ENCODE measurements at places on chromosomes 5 and 9. TPM values are rescaled to one million over a fixed set of nuclear protein-coding genes. Genes with fewer than 3 reads are reported as not detected.

Gene NTRK2
- 1.8 TPM for polyA plus RNA-seq

GRCh38 chr5:154829181-154829588 is 21.2 kb downstream of the FAXDC2 start:
- H3K4me1 ChIP-seq: no peaks in the 10 kb centered on the region
- DNase-seq: no peak
- no peaks in the 10 kb centered on the region for H3K27me3 ChIP-seq
- H3K36me3 ChIP-seq: peaks cover 23% of the 10 kb centered on the region
- H3K4me3 ChIP-seq: no peak overlapping the region

- DNase-seq: no peak
- no peaks in the 10 kb centered on the region for H3K36me3 ChIP-seq
- no peak overlapping the region for H3K4me3 ChIP-seq
Measured at GRCh38 chr9:116721944-116722343, 34.8 kb downstream of the TRIM32 start.

DNA sequence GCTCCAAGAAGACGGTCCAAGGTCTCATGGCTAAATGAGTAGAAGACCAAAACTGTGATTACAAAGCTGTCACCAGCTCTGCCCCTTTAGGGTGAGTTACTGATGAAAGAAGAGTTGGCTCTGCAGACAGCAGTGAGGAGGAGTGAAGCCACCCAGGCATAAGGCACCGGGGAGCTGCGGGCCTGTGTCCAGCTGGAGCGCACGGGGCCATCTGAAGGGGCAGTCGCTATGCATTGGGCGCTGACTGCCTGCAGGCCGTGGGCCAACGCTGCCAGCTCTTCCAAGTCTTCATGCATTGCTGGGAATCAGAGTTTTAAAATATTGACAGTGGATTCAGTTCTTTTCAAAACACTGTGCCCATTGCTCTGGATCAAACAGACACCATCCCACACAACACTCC is 70.3 kb downstream of the DAPK1 start:
- peaks cover 9% of the 10 kb centered on the region for H3K4me1 ChIP-seq
- H3K27ac ChIP-seq: no peak overlapping the region
- no peak for DNase-seq
- H3K27me3 ChIP-seq: no peaks in the 10 kb centered on the region
- no peak overlapping the region for H3K4me3 ChIP-seq

GRCh38 chr5:148965511-148966265 is 97.2 kb downstream of the SH3TC2 start:
- no peaks in the 10 kb centered on the region for H3K36me3 ChIP-seq
- no peak overlapping the region for H3K4me3 ChIP-seq
- H3K4me1 ChIP-seq: peaks cover 14% of the 10 kb centered on the region
- DNase-seq: peak; percentile 58
- no peaks in the 10 kb centered on the region for H3K27me3 ChIP-seq

DNA sequence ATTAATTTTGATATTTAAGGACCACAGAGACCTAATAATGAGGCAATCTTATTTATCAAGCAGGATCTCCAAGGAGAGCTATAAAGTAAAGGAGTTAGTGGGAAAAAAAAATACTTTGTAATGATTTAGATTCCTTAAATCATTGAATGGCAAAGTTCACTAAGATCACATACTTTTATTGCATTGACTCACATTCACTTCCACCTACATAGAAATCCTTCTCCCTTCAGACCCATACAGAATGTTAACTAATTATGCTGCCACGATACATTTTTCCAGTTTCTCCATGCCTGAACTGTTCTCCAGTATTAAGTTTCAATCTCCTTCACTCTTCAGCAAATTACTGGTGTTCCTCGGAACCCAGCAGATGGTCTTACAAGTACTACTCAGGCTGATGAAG is 388.7 kb downstream of the EFNA5 start:
- H3K27ac ChIP-seq: no peak overlapping the region
- no peaks in the 10 kb centered on the region for H3K27me3 ChIP-seq
- H3K36me3 ChIP-seq: no peaks in the 10 kb centered on the region
- H3K4me1 ChIP-seq: no peaks in the 10 kb centered on the region
